ENCODE measurements at places on chromosomes 2 and 18. TPM values are rescaled to one million over a fixed set of nuclear protein-coding genes. Genes with fewer than 3 reads are reported as not detected.

Gene TNFAIP6
- polyA plus RNA-seq, result not detected

Gene TDRD15
- polyA plus RNA-seq, result not detected

Gene LYPD6
- 2.4 TPM for polyA plus RNA-seq

- no peaks in the 10 kb centered on the region for H3K36me3 ChIP-seq
- peak overlapping the region; percentile 75 for H3K4me3 ChIP-seq
- H3K4me1 ChIP-seq, result peaks cover 33% of the 10 kb centered on the region
- H3K27me3 ChIP-seq, result no peaks in the 10 kb centered on the region
Observed at GRCh38 chr18:24270358-24270936, 127.2 kb downstream of the OSBPL1A start.

GRCh38 chr2:84815146-84815545 is 65.7 kb downstream of the TRABD2A start:
- no peak overlapping the region for H3K27ac ChIP-seq
- H3K27me3 ChIP-seq, result no peaks in the 10 kb centered on the region
- no peaks in the 10 kb centered on the region for H3K4me1 ChIP-seq
- no peaks in the 10 kb centered on the region for H3K36me3 ChIP-seq
- DNase-seq, result no peak

DNA sequence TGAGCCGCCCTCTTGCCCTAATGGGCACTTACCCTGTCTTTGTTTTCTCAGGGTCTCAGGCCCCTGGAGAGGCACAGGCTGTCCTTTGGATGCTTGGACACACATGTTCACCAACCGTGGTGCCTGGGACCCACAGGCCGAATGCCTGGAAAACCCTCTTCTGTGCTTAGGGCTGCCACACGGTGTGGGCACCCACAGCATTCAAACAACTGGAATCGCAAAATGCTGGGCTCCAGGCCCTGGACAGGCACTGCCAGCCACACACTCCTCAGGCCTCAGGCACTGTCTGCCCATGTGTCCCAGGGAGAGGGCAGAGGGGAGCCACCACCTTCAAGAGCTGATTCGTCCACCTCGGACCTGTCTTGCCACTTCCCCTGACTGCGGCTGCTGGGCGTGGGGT is 123.1 kb upstream of the ACKR3 start:
- H3K27ac ChIP-seq, result no peak overlapping the region
- H3K4me3 ChIP-seq, result no peak overlapping the region
- H3K36me3 ChIP-seq, result no peaks in the 10 kb centered on the region
- H3K4me1 ChIP-seq, result peaks cover 7% of the 10 kb centered on the region

GRCh38 chr2:165692906-165693305 is 101.1 kb downstream of the GALNT3 start:
- no peak for DNase-seq
- no peaks in the 10 kb centered on the region for H3K27me3 ChIP-seq
- no peaks in the 10 kb centered on the region for H3K36me3 ChIP-seq
- H3K4me1 ChIP-seq, result no peaks in the 10 kb centered on the region

DNA sequence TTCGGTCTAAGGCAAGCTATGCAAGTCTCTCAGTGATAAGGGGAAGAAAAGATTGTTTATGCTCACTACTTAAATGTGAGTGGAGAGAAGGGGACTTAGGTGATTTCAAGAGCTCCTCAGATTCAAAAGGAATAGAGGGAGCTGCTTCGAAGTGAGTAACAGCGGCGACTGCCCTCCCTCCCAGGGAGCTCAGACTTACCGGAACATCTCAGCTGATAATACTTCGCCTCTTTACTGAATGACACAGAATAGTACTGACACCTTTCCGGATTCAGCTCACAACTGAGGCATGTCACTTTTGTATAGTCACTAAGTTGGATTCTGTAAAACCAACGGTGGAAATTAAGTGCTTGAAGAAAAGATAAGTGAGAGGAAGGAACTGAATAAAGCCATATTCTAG is 55.5 kb downstream of the DPP4 start:
- DNase-seq, result no peak
- H3K4me1 ChIP-seq, result peaks cover 5% of the 10 kb centered on the region
- no peaks in the 10 kb centered on the region for H3K36me3 ChIP-seq
- no peak overlapping the region for H3K4me3 ChIP-seq
- no peak overlapping the region for H3K27ac ChIP-seq

- no peaks in the 10 kb centered on the region for H3K4me1 ChIP-seq
- no peaks in the 10 kb centered on the region for H3K27me3 ChIP-seq
- no peaks in the 10 kb centered on the region for H3K36me3 ChIP-seq
- no peak overlapping the region for H3K4me3 ChIP-seq
- H3K27ac ChIP-seq, result no peak overlapping the region
- DNase-seq, result no peak
Observed at GRCh38 chr18:69102959-69103358, 297.7 kb upstream of the DOK6 start.

- no peak overlapping the region for H3K27ac ChIP-seq
- no peak for DNase-seq
- H3K4me3 ChIP-seq, result no peak overlapping the region
Observed at GRCh38 chr2:14933753-14934152, 301.2 kb downstream of the LRATD1 start.

DNA sequence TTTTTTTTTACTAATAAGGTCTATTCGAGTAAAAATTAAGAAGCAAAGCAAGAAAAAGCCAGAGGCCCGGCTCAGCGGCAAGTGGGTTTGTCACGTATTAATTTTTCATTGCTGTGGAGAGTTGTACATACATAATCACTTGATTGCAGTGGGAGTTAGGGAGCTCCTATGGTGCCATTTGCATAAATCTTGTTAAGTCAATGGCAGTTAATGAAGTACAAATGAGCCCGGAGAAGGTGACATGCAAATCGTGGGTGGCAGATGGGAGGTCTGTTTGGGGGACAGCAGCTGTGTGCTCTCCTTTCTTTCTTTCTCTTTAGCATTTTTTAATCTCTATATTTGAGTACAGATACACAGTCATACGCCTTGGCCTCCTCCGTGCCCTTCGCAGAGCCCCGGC is 317.0 kb downstream of the AGAP1 start:
- no peak overlapping the region for H3K27ac ChIP-seq
- H3K36me3 ChIP-seq, result peaks cover 4% of the 10 kb centered on the region
- H3K4me1 ChIP-seq, result no peaks in the 10 kb centered on the region
- no peak for DNase-seq
